ENCODE measurements at places on chromosomes 7 and 10. TPM values are rescaled to one million over a fixed set of nuclear protein-coding genes. Genes with fewer than 3 reads are reported as not detected.

Gene BAMBI
- 13.1 TPM for total RNA-seq

Gene DEPP1
- 1.1 TPM for total RNA-seq

Gene SFTPA1
- total RNA-seq = not detected

Gene LLCFC1
- not detected for total RNA-seq

Gene NPC1L1
- 0.03 TPM for total RNA-seq

Gene IKZF1
- not detected for total RNA-seq

Gene BICC1
- 20.6 TPM for total RNA-seq

Gene SPRN
- 0.25 TPM for total RNA-seq

Gene PLAU
- 124 TPM for total RNA-seq

Gene FKBP6
- not detected for total RNA-seq

Gene TAS2R41
- not detected for total RNA-seq

Gene ADCY1
- 2.5 TPM for total RNA-seq

Gene MKI67
- 54.3 TPM for total RNA-seq

Gene TRIM50
- not detected for total RNA-seq

Gene DRGX
- 0.09 TPM for total RNA-seq

Gene NKX1-2
- not detected for total RNA-seq

Gene HMX2
- total RNA-seq = 0.13 TPM

Gene NDUFB8
- total RNA-seq = 300 TPM

Gene OR13A1
- not detected for total RNA-seq

Gene TSPAN14
- 163 TPM for total RNA-seq

Gene CNPY1
- total RNA-seq = not detected

Gene SCART1
- 0.47 TPM for total RNA-seq

Gene ADIRF
- total RNA-seq = not detected

Gene CHST15
- total RNA-seq = 8.1 TPM

Gene OR6B1
- total RNA-seq = not detected

Gene NOC3L
- total RNA-seq = 24.9 TPM

Gene GLCCI1
- total RNA-seq = 1.0 TPM

All from A549 treated with CORT108297 at 1 μM for 4 hours (cell line).